ENCODE measurements at places on chromosomes 3 and 15.
A peak's percentile ranks its signal among the peaks of the same experiment; 100 is the strongest.

GRCh38 chr3:35201211-35201610 lies 438.1 kb upstream of the ARPP21 start:
- no peak for DNase-seq

- DNase-seq, result peak; percentile 31
Observed at GRCh38 chr3:132783152-132783551, 60.9 kb upstream of the NPHP3 start.

DNA sequence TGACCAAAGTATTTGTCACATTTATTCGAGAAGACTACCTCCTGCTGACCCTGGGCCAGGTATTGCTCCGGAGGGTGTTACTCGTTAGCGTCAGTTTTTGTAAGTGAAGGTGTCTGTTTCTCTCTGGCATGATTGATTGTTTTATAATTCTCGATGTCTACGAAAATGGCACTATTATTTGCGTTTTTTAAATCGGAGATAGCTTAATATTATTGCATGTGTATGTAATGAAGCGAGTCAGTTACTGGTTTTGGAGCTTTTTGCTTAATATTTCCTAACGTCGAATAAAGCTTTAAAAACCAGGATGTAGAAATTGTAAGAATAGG lies 439 bp downstream of the DZIP3 start:
- no peak for DNase-seq

GRCh38 chr3:17088602-17089313 lies 204.0 kb downstream of the PLCL2 start:
- DNase-seq, result no peak

DNA sequence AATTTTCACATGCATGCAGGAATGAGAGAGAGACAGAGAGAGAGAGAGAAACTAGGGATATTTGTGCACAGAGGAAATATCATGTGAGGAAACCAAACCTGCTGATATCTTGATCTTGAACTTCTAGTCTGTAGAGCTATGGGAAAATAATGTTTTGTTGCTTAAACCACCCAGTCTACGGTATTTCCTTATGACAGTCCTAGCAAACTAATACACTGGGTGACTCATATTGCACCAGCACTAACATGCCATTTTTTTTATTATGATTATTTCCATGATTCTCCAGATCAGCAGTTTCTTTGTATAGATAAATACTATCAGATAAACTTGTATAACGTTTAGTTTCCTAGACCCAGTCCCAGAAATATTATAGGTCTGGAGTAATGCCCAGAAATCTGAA lies 1259.0 kb downstream of the ZPLD1 start:
- DNase-seq, result no peak

DNA sequence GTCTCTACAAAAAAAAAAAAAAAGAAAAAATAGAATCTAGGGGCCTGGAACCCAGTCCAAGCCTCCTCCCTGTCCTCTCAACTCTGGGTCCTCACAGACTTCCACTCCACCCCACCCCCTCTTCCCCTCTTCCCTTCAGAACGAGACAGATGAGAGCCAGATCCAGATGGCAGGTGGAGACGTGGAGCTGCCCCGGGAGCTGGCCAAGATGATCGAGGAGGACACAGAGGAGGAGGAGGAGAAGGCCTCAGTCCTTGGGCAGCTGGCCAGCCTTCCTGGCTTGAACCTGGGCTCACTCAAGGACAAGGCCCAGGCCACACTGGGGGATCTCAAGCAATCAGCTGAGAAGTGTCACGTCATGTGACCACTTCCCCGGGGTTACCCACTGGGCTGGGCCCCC lies 3.6 kb downstream of the CPLX3 start:
- no peak for DNase-seq

DNA sequence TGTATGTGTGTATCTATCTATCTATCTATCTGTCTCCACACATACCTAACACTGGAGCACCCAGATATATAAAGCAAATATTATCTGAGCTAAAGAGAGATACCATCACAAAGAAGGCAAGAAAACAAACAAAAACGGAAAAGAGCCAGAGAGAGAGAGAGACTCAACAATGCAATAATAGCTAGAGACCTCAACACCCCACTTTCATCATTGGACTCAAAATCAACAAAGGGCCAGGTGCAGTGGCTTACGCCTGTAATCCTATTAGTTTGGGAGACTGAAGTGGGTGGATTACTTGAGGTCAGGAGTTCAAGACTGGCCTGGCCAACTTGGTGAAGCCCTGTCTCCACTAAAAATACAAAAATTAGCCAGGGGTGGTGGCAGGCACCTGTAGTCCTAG lies 23.4 kb downstream of the NCBP2 start:
- no peak for DNase-seq

DNA sequence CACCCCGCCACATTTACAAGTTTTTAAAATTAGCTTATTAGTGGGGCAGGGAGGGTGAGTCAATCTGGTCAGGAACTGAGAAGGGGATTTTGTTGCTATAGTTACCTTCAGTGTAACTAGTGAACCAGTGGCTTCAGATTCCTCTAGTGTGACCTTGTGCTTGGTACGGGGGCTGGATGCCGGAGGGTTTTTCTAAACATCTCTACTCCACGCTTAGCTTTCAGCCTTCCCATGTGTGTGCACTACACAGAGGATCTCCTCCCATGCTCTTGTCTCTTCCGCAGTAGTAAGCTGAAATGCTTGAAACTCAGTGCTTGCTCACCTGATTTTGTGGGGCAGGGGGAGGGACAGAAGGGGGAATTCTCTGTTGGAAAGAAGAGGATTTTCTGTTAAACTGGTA lies 67.9 kb upstream of the AKAP13 start:
- DNase-seq, result peak; percentile 28
